ENCODE measurements at places on chromosomes 5 and 9.

- DNase-seq, result no peak
Measured at GRCh38 chr5:28164568-28164967, 1126.2 kb upstream of the CDH9 start.

GRCh38 chr9:127667127-127667844, 39.5 kb upstream of the CFAP157 start:
- no peak for DNase-seq

- DNase-seq, result no peak
Measured at GRCh38 chr5:161745392-161745791, 59.9 kb downstream of the GABRA6 start.

DNA sequence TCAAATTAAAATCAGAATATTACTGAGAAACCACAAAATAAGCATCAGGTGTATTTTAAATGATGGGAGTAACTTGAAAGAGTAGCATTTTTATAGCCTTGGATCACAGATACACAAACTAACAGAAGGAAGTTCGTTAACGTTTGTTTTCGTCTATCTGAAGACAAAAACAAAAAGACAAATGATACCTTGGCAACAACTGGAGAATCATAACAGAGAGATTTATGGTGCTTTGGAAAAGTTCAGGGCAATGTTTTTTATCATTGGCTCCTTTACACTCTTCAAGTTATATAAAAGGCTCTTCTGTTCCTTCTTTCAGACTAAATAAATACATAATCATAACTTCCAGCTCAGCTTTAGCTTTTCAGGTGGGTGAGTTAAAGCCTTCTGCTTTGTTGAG, 128.1 kb upstream of the VLDLR start:
- DNase-seq, result no peak

DNA sequence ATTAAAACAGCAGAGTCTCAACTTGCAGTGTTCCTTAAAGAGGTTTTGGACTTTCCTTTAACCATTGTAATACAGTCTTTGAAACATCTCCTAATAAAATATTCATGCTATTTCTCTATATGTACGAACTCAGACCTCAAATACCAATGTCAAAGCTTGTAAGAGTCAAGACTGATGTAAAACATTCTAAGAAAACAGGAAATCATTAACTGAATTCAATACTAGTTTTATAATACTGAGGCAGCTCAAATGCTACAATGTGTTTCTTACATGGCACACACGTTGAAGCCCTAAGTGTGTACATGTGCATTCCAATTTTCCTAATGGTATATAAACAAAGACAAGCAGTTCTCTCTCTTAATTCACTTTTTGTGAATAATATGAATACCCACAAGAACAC, 11.6 kb downstream of the PSIP1 start:
- no peak for DNase-seq

DNA sequence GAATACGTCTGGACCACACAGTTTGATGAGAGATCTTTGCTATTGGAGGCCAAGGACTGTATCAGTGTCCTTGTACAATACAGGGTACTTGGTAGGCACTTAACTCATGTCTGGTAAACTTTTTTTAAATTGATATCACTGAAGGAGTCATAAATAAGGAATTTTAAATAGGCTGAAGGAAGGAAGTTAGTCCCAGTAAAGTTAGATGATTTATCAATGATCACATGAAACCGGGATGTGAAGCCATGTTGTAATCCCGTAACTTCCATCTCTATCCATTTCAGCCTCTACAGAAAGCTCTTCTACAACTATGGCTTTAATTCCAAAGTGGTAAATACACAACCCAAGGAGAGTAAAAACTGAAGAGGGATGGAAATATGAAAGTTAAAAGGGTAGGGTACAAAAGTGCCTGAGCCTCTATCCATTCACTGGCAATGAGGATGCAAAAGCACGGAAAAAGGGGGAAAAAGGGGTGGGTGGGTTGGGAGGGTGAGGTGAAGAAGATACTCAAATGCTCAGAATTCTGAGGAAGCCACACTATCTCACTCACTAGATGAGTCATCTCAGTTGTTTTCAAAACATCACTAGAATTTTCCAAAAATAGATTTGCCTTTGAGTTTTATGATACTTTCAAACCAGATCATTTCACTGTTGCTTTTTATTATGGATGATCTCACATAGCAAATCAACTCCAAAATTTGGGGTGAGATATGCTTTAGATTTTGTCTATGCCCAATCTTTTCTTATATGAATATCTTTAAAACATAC, 1053.5 kb downstream of the NR2F1-AS1 start:
- DNase-seq, result no peak

DNA sequence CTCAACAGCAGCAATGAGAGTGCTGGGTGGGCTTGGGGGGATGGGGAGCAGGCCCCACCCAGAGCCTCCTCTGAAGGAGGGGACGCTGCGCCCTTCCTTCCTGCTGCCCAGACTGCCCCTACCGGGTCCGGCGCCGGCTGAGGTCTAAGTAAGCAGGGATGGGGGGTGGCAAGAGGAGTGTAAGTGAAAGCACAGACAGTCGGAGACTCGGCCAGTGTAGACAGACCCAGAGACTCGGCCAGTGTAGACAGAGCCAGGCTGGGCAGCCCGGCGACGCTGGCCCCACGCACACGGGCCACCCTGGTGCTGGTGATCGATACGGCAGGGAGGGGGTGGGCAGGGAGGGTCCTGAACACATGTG, 7.4 kb upstream of the ENTPD8 start:
- no peak for DNase-seq

DNA sequence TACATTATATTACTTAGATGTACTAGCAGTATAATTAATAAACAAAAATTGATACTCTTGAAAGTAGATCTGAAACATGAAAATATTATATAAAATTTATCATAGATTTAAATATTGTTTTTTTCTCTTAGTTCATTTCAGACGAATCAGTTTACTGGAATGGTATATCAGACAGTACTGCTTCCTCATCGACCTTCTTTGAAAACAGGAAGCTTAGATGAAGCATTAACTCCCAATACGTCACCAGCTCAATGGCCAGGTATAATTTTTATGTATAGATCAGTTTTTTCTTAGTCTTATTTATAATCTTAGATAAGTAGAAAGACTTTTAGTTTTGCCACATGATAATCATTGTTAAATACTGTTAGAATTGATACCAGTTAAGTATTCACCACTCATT, 106.3 kb downstream of the DMXL1 start:
- DNase-seq, result no peak

DNA sequence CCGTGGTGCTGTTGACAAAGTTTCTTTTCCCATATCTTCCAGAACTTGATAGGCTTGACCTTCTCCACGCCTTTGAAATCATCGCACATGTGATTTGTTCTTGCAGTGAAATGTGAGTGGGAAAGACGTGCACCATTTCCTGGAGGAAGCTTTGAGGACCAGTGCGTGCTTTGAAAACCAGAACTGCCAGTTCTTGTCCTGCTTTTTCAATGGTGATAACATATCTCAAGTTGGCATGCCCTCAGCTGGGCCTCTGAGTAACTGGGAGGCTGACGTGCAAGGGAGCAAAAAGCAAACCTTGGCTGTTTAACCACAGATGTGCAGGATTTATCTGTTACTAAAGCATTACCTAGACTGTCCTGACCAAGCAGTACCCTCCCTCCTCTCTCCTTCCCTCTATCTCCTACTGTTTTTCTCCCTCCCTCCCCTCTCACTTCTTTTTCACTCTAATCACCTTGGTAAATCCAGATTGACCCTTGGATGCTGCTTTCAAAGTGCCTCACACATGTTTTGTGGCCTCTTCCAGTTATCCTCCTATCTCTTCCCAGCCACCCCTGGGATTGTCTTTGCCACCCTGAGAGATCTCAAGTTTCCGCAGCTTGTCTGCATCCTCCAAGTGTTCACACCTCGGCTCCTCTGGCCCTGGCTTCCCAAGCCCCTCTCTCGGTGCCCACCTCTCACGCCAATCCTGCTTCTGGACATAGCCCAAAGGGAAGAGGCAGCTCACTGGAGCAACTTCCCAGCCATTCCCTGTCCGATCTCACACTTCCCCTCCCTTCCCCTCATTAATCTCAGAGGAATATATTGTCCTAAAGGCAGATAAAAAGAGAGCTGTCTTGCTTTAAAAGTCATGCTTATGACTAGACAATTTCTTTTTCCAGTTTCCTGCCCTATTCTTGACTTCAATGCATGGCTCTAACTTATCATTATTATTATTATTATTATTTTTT, 198.3 kb downstream of the ERCC6L2 start:
- DNase-seq, result no peak

DNA sequence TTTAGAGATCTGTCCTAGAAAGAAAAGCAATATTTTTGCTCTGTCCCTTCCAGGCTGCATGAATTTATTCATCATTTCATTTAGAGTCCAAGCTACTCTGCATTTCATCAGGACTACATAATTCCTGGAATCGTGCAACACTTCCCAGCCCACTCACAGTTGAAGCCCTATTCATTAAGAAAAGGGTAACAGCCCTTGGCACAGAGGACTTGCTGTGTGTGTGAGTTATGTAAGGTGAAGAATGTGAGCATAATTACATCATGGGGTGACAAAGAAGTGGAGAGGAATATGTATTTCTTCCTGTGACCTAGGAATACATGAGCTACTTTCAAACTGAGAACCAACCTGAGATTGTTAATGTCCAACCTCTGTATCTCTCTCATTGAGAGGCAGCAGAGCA, 317.4 kb downstream of the ARHGEF28 start:
- no peak for DNase-seq

- no peak for DNase-seq
Measured at GRCh38 chr5:69292306-69292705, 40.3 kb downstream of the CCDC125 start.

GRCh38 chr5:157708866-157709265, 22.4 kb upstream of the THG1L start:
- no peak for DNase-seq

GRCh38 chr5:35478856-35479682, 138.6 kb upstream of the SPEF2 start:
- no peak for DNase-seq

GRCh38 chr9:83342731-83343130, 195.5 kb downstream of the FRMD3 start:
- no peak for DNase-seq

DNA sequence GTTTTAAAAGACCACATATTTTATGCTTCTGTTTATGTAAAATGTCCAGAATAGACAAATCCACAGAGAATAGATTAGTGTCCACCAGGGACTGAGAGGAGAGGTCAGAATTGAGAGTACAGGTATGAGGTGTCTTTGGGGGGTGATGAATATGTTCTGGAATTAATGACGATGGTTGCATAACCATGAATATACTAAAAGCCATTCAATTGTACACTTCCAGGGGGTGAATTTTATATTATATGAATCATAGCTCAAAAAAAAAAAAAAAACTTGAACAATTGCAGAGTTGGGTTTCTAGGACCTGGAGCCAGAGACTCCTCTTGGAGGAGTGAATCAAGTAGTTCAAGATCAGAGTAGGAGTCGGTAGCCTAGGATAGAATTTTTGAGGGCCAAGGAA, 57.8 kb upstream of the RUSC2 start:
- DNase-seq, result no peak

DNA sequence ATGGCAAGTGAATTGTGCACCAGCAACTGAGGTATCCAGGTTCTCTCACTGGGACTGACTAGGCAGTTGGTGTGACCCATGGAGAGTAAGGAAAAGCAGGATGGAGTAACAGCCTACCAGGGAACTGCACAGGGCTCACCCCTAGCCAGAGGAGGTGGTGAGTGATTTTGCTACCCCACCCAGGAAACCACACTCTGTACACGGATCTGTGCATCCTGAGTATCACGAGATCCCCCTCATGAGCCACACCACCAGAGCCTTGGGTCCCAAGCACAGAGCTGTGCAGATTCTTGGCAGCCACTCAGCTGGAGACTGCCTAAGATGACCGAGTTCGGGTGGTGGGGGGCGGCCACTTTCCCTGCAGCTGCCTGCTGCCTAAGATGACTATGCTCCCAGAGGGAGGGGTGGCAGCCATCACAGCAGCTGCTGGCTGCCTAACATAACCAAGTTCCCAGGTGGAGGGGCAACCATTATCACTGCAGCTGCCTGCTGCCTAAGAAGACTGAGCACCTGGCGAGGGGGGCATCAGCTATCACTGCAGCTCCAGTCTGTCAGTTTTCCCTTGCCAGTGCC, 48.4 kb upstream of the EFNA5 start:
- DNase-seq, result no peak

- no peak for DNase-seq
Measured at GRCh38 chr5:16787278-16787677, 148.8 kb downstream of the MYO10 start.

DNA sequence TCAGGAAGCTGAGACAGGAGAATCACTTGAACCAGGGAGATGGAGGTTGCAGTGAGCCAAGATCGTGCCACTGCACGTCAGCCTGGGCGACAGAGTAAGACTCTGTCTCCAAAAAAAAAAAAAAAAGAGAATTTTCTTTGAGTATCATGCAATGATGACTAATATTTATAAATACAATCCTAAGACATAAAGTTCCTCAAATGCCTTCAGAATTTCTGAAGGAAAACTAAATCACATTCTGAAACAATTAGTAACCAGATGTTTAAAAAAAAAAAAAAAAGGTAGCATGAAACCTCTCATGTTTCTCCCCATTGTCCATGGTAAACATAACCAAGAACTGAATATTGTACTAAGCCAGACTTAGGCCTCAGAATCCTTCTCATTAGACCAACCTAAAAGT, 23.1 kb downstream of the MLLT3 start:
- DNase-seq, result no peak

Data from activated T-cell treated with anti-CD3 and anti-CD28 coated beads for 4 hours (primary cell).